ENCODE measurements at places on chromosomes 12 and 14.

- DNase-seq: no peak
Observed at GRCh38 chr14:79165471-79166090, 995.4 kb downstream of the NRXN3 start.

DNA sequence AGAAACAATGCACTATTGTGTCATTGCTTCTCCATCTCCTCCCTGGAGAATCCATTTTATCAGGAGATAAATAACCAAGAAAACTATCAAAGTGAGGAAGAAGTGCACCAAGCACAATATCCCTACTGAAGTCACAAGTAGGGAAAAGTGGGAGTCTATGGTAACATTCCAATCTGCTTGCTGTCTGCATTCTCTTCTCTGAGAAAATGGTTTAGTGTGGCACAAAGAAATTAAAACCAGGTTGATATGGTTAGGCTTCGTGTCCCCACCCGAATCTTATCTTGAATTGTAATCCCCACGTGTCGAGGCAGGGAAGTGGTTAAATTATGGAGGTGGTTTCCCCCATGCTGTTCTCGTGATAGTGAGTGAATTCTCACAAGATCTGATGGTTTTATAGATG is 209.7 kb downstream of the PRKD1 start:
- no peak for DNase-seq

DNA sequence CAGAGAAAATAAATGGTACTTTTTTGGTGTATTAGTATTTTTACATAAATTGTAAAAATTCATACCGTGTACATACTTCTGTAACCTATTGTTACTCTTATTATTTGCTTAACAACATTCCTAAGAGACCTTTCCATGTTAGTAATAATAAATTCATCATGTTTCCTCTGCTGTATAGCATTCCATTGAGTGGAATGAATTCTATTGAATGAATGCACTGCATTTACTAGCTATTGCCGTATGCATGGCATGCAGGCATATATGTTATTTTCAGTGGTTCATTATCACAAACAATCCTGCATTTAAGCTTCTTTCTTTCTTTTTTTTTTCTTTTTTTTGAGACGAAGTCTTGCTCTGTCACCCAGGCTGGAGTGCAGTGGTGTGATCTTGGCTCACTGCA is 137.6 kb upstream of the TBX3 start:
- DNase-seq: no peak

DNA sequence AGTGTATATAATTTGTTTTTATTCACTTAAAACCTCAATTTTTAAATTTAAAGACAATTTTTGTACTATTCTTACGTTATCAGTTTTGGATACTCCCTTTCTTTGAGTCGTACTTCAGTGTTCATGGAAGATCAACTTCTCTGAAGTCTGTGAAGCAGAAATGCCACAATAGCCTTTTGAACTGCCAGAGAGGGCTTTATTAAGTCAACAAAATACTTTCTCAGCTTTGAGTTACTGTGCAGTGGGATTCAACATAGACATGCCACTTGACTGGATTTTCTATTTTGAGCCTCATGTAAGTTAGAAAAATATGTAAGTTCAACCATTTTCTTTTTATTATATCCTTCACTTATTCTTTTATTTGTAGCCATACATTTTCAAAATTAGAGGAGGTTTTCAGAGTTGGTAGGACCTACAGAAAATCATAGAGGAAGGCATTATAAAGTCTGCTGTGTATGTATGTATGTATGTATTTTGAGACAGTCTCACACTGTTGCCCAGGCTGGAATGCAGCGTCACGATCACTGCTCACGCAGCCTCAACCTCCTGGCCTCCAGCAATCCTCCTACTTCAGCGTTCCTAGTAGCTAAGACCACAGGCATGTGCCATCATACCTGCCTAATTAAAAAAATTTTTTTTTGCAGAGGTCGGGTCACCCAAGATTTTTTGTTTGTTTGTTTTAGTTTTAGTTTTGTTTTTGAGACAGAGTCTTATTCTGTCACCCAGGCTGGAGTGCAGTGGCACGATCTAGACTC is 31.3 kb upstream of the BCAT1 start:
- DNase-seq: no peak

DNA sequence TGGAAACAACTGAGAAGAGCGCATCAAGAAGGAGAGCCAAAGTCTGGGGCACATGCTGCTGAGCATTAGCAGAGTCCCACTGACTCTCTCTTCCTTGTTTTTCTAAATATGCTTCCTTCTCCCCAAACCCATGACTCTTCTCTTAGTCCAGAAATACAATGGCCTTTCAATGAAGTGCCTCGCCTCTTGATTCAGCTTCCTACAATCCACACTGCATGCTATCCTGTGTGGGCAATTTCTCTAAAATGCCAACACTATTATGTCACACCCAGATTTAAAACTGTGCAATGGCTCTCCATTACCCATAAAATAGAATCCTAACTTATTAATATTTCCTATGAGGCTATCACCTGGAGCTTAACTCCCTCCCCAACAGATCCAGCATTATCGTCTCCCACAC is 198.6 kb downstream of the RPAP3 start:
- no peak for DNase-seq

DNA sequence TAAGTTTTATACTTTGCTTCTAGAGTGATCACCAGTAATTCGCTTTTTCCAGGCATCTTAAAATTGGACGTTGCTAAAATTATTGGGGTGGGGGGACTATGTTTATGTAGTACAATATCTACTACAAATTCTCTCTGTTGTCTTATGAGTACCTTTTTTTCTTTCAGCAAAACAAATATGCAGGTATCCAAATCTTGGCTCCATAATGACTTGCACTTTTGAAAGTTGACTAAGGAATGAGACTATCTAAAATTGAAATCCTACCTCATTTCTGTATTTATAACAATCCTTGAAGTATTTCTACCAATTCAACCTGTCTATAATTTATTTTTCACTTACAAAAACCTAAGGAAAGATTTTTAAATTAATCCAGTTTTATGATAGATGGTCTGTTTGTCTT is 2.4 kb downstream of the DYNC1H1 start:
- no peak for DNase-seq

GRCh38 chr12:6644903-6645302 is 2.3 kb downstream of the ACRBP start:
- DNase-seq: peak; percentile 64

DNA sequence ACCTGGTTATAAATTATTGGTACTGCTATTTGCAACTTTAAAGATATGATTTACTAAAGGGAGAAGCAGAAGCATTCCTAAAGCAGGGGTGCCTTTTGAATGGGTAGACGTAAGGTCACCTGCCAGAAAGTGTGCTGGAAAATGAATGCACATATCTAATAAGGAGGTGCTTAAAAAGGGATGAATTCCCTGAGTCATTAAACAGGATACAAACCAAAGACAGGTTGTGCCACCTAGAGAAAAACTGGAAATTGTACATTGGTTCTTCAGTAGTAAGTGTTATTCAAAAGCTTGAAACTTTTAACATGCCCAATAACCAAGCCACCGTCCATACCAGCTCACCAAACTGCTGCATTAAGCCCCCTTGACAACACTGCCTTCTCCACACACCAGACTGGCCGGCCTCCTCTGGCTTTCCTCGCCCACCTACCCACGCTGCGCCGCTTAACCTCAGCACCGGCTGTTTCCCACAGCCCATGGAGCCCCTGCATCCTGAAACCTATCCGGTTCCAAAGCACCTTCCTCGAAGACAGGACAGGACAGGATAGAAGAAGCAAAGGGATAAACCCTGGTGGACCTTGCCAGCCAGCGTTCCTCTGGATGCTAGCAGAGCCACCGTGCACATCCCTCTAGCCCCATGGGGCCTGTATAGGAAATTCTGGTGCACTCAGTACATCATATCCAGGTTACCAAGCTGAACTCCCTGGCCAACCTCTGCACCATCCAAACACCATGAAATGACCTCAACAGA is 201.5 kb upstream of the CAND1 start:
- no peak for DNase-seq

GRCh38 chr12:19885093-19885812 is 446.0 kb downstream of the AEBP2 start:
- no peak for DNase-seq

DNA sequence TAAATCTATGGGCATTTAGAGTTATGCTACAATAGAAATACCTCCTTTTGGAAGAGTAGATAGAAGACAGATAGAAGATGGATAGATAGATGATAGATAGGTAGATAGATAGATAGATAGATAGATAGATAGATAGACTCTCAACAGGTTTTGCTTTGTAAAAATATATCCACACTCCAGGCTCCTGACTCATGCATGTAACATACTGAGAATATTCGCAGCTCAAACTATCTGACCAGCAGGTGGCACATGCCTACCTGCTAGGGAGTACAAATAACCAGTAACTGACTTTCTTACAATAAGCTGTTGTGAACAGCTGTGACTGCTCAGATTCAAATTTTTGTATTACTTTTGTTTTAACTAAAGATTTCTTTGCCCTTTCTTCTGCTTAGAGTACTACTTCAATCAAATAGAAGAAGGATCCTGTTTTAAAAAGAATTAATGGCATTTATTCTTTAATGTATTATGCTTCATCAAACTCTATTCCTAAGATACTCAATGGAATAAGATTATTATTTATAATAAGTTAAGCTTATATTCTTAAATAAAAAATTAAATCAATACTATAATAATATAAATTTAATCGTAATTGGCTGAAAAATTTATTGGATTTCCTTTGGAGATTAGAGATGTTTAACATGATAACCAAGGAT is 15.8 kb upstream of the CPNE8 start:
- DNase-seq: peak; percentile 41

DNA sequence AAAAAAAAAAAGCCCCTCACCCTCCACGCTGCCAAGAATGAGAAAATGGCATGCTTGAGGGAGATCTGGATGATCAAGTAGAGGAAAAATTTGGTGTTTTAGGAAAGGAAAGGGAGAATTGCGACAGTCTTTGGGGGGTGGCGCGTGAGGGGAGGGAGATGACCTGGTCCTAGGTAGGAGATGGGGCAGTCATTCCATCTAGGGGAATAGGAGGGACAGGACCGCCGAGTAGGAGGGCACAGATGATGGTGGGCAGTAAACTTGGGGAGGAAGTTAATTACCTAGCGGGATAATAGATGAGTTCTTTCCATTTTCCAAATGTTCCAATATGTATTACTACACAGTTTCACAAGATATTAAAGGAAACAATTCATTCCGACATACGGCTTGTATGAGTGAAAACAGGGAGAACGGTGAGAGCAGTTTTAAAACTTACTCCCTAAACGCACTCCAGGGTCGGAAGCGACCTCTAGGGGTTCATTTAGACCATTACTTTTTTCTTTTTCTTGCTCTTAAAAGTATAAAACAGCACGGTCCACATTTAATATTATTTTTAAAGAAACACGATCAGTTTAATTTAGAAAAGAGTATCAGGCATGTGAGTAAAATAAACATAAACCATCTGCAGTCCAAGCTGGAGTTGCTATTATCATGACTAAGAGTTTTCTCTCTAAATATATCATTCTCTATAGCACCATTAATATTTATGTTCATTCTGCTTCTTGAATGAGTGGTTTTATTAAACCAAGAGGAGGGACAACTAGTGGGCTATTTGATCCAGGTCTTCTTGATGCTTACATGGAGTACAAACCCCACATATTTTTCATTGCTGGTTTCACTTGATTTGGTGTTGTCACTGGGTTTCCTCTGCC is 3.0 kb upstream of the FNTB start:
- no peak for DNase-seq

DNA sequence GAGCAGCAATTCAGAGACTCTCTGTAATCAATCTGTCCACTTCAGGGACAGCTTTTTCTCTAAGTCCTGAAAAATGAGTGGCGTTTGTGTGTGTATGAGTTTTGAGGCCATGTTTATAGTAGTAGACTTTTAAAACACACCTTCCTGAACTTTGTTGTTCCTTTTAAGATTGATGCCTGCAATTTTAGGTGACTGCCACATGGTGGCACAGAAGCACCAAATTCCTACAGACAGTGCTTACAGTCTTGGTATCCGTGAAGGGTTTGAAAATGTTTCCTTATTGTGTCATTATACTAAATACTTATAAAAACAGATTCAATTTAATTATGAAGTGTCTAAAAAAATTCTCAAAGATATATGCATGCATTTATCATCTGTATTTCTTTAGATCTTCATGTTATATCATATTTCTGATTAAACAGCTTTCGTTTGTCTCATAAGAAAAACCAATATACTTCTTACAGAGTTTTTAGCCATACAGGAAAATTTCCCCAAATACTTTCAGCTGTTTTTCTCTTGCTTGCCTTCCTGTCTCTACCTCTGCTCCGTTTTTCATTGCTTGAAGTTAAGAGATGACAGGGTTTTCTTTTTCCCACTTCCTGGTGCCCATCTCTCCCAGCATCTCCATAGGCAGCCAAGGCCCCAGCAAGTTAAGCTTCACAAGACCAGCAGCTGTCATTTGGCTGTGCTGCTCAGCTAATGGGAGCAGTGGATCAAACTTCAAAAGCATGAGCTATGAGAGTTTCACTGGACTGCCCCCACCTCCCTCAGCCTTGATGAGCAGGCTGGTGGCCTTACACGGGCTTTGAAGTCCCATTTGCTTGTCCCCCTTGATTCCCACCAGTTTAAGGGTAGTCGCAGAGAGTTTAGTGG is 259.6 kb downstream of the AKAP6 start:
- DNase-seq: no peak

DNA sequence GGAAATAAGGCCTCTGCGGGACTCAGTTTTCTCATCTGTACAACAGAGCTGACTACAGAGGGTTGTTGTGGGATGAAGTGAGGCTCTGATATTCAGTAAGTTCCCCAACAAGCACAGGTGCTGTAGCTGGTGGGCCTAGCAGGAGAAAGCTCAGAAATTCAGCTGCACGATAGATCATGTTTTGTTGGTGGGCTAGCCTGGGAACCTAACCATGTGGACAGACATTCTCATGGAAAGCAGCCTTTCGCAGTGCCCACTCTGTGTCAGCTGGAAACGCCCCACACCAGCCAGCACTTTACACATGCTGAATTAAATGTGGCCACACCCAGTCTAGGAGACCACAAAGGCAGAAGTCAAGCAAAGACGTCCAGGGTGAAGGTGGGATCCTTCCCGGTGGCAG is 16.1 kb downstream of the PITPNM2 start:
- DNase-seq: no peak

- DNase-seq: peak; percentile 45
Observed at GRCh38 chr14:65333943-65334687, 78.4 kb upstream of the FUT8 start.

GRCh38 chr12:118038137-118038536 is 21.6 kb downstream of the RFC5 start:
- DNase-seq: no peak

GRCh38 chr12:6830286-6830890 is 2.2 kb downstream of the P3H3 start:
- no peak for DNase-seq

DNA sequence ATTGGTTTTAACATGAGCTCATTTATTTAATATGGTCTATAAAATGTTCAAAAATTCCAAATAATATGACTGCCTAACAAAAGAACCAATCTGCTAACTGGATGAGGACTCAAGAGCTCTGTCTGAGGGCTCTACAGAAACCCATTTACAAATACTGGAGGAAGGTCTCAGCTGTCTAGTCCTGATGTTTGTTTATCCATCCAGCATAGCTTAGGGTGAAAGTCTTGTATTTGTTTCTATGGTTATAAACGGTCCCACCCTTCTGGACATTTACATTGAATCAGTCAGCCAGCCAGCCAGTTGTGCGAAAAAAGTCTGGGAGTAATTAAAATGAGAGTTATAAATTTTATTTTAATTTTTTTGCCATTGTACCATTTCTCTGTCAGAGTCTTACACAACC is 220.7 kb downstream of the BMP4 start:
- DNase-seq: no peak

- no peak for DNase-seq
Observed at GRCh38 chr12:13957576-13957975, 23.8 kb downstream of the GRIN2B start.
